ENCODE measurements at places on chromosomes 16 and 17.

- DNase-seq, result no peak
These were observed 81.2 kb downstream of the USP22 start for GRCh38 chr17:20961586-20961985.

DNA sequence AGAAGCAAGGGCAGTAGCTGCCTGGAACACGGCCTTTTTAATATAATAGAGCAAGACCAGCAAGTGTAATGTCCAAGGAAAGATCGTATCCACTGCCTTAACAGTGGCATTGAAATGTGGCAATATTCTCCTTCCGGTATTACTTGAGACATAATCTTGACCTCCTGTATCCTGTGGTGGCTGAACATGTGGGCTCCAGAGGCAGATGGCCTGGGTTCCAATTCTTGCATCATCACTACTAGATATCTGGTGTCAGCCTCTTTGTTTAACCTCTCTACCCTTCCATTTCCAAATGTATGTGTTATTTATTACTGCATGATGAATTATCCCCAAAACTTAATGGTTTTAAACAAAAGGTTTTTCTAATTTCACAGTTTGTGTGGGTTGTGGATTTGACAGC lies 3.5 kb upstream of the CDYL2 start:
- no peak for DNase-seq

- no peak for DNase-seq
These were observed 23.3 kb downstream of the ACTG1 start for GRCh38 chr17:81489012-81489997.

GRCh38 chr17:55969562-55970324 lies 183.5 kb upstream of the ANKFN1 start:
- no peak for DNase-seq

DNA sequence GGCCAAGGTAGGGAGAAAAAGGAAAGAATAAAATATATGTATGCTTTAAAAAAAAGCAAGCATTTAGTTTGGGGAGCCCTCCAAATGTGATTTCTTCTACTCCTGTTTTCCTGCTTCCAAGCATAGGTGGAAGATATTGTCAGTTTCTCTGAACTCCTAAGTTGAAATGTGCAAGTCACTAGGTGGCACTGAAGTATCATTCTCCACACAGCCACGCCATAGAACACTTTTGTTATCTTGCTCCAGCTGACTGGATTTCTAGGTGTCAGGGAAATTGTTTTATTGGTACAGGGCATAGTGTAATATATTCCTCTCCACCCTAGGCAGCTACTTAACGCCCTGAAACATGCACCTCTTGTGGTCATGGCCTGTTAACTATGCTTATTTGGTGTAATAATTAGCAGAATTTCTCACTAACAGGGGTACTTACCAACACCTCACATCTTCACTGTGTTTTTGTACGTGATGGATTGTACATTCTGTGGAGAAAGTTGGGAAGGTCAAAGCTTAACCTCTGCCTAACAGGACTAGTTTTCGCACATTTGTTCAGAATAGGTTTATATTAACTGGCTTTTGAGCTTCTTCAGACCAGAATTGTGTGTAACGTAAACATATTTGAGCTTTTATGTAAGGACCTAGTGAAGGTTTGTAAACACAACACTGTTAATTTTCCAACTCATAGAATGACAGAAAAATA lies 69.3 kb downstream of the FTO start:
- DNase-seq, result no peak

- DNase-seq, result no peak
These were observed 56.9 kb upstream of the TEKT3 start for GRCh38 chr17:15398291-15398690.

DNA sequence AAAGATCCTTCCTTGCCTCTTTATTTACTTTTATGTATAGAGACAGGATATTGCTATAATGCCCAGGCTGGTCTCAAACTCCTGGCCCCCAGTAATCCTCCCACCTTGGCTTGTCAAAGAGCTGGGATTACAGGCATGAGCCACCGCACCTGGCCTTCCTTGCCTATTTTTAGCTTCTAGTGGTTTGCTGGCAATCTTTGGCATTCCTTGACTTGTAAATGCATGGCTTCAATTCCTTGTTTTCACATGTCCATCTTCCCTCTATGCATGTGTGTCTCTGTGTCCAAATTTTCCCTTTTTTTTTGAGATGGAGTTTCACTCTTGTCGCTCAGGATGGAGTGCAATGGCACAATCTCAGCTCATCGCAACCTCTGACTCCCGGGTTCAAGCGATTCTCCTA lies 22.5 kb downstream of the HEXIM2 start:
- DNase-seq, result no peak

DNA sequence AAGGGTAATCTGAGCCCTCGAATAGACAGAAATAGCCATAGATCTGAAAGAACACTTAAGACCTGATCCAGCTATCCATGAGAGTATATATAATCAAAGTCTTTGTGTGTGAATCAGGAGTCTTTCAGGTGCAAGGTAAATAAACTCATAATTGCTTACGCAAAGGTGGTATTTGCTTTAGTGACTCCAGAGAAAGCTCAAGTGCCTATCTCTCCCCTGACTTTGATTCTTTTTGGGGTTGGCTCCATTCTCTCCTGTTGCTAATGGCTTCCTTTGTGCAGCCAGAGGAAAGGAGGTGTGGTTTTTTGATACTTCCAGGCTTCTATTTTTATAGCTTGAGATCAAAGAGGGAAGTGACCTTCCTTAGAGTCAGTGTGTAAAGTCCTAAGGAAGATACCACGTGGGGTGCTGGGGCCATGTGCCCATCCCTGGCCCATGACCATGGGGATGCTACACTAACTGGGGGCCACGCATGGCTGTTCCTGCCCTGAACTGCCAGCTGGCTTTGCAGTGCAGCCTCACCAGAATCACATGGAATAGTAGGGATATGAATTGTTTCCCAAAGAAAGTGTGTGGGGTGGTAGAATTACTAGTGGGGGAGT lies 45.8 kb downstream of the TENT4B start:
- DNase-seq, result no peak

DNA sequence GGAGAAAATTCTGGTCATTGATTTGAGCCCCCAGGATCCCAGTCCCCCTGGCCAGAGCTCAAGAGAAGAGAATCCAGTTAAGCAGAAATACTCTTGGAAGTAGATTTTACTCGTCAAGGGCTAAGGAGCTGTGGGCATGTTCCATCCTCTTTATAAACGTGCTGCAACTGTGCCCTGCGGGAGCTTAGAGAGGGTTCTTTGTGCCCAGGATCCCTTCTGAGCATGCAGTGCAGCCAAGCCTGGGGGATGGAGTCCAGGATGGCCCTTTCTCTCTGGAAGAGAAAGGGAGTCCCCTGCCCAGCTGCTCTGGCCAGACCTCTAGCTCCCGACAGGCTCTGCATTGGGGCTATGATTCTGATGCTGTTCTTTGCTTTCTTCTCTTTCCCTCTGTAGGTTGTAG lies 9.5 kb upstream of the LGALS9 start:
- no peak for DNase-seq

DNA sequence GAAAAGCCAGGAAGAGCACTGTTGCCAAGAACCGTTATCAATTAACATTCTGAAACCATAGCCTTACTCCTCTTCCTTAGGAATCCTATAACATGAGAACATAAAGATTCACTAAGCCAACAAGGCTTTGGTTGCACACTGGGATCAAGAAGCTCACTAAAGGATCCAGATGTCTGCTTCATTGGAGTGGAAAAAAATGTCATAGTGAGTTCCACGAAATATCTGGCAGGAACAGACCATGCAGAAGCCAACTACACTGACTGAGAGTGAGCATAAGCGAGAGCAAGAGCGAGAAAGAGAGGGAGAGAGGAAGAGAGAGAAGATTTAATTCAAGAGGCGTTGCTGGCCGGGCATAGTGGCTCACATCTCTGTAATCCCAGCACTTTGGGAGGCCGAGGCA lies 13.4 kb upstream of the MEIOC start:
- DNase-seq, result no peak

DNA sequence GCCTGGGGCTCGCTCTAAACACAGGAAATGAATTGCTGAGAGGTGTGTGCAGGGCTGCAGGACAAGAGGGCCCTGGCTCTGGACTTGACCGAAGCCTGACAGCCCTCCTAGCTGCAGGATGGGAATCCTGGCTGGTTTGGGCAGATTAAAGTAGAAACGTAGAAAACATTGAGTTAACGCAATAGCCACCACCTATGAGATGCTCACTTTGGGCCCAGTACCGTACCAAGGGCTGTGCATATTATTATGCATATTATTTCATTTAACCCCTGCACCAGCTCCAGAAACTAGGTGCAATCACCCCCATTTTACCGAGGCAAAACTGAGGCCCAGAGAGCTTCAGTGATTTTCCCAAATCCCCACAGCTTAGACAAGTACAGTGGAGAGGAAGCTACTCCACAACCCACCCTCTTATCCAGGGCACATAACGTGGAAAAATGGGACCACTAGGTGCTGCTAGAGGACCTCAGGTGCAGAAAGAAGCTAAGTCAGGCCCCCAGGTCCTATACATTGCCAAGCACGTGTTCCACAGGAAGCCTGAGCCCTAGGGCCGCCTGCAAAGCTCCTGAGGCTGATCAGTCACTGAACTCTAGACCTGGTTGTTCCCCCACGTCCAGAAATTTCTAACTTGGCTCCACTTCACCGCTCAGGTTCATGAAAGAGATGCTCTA lies 79.2 kb downstream of the MYH11 start:
- no peak for DNase-seq
